T-helper 1 cell treated with Interleukin-12 subunit alpha and Interleukin-12 subunit beta and Interleukin-4 antibody, amounts not matched to agents 30 ng/mL and 1 ng/mL, for 36 hours (primary cell): ENCODE measurements at places on chromosomes 16 and 17. TPM values are rescaled to one million over a fixed set of nuclear protein-coding genes. Genes with fewer than 3 reads are reported as not detected.

Gene NECAB2
- total RNA-seq: not detected in 2 replicates

Gene SLC6A2
- total RNA-seq: not detected in 2 replicates

Gene KRTAP1-5
- total RNA-seq: not detected in 2 replicates

Gene CA7
- not detected in 2 replicates for total RNA-seq

Gene KCNH4
- 0.41 and 0.59 TPM in 2 replicates for total RNA-seq

Gene CCL15
- not detected in 2 replicates for total RNA-seq

Gene KRT12
- total RNA-seq: not detected in 2 replicates

Gene CRYBA1
- total RNA-seq: not detected in 2 replicates

Gene PRM3
- not detected in 2 replicates for total RNA-seq

Gene IRX5
- 0.22 and 0.34 TPM in 2 replicates for total RNA-seq

Gene RPH3AL
- 1.9 and 2.6 TPM in 2 replicates for total RNA-seq

Gene COX10
- total RNA-seq: 32.3 and 38.7 TPM in 2 replicates

Gene MT4
- total RNA-seq: not detected in 2 replicates

Gene ORC6
- total RNA-seq: 33.9 and 36.5 TPM in 2 replicates

Gene CCL2
- 0.22 and 0.49 TPM in 2 replicates for total RNA-seq

Gene ABCC11
- total RNA-seq: not detected in 2 replicates

Gene RCVRN
- total RNA-seq: not detected in 2 replicates

Gene MSLN
- total RNA-seq: not detected in 2 replicates

Gene CLEC18C
- total RNA-seq: 0.66 and 1.2 TPM in 2 replicates

Gene TBC1D3I
- 0.69 and 2.6 TPM in 2 replicates for total RNA-seq

Gene ZNF174
- 11.3 and 12.6 TPM in 2 replicates for total RNA-seq

Gene INCA1
- total RNA-seq: 0.22 and 0.76 TPM in 2 replicates

Gene TMEM92
- total RNA-seq: 0.29 and 0.34 TPM in 2 replicates

Gene CLEC18B
- 2.3 and 3.5 TPM in 2 replicates for total RNA-seq

Gene CIITA
- total RNA-seq: 64.9 and 67.8 TPM in 2 replicates

Gene SLC12A4
- 48.1 and 48.6 TPM in 2 replicates for total RNA-seq

Gene MON1B
- total RNA-seq: 81.9 and 85.0 TPM in 2 replicates

Gene ZNF48
- total RNA-seq: 17.2 and 18.0 TPM in 2 replicates

Gene NDRG4
- total RNA-seq: 0.71 and 1.1 TPM in 2 replicates

Gene ENO3
- total RNA-seq: 37.9 and 38.1 TPM in 2 replicates

Gene DPEP1
- total RNA-seq: not detected in 2 replicates

Gene TP53TG3B
- total RNA-seq: not detected in 2 replicates

Gene HEATR9
- 0.56 and 0.85 TPM in 2 replicates for total RNA-seq

Gene GFAP
- not detected in 2 replicates for total RNA-seq

Gene KRTAP9-8
- total RNA-seq: not detected in 2 replicates

Gene NFAT5
- total RNA-seq: 40.1 and 41.3 TPM in 2 replicates

Gene HSD3B7
- total RNA-seq: 9.0 and 10.6 TPM in 2 replicates

Gene NHLRC4
- total RNA-seq: 1.8 and 2.2 TPM in 2 replicates

Gene SLX1B
- 49.4 and 61.9 TPM in 2 replicates for total RNA-seq

Gene ABCC12
- total RNA-seq: not detected in 2 replicates

Gene FOXC2
- total RNA-seq: not detected in 2 replicates

Gene ZKSCAN2
- 4.7 and 5.1 TPM in 2 replicates for total RNA-seq

Gene TLCD1
- total RNA-seq: 1.1 and 1.2 TPM in 2 replicates

Gene LRRC45
- total RNA-seq: 31.2 and 33.2 TPM in 2 replicates

Gene VWA3A
- 0.20 and 0.32 TPM in 2 replicates for total RNA-seq

Gene CTF1
- 0.12 and 0.39 TPM in 2 replicates for total RNA-seq

Gene PRR35
- total RNA-seq: 0.10 TPM in 1 of 2 replicates, not detected in the other

Gene NCBP3
- 45.7 and 49.4 TPM in 2 replicates for total RNA-seq

Gene KRTAP4-5
- not detected in 2 replicates for total RNA-seq

Gene KATNB1
- 32.1 and 34.9 TPM in 2 replicates for total RNA-seq

Gene SPATA22
- 0.20 TPM in 1 of 2 replicates, not detected in the other for total RNA-seq

Gene NEK8
- total RNA-seq: 5.4 and 6.5 TPM in 2 replicates

Gene KIF19
- total RNA-seq: 0.22 and 0.27 TPM in 2 replicates
